K562 (cell line): ENCODE measurements at places on chromosomes 1 and 21. TPM values are rescaled to one million over a fixed set of nuclear protein-coding genes. Genes with fewer than 3 reads are reported as not detected.

GRCh38 chr1:180631194-180631765, 542 bp upstream of the XPR1 start:
- no peak for DNase-seq
- H3K4me1 ChIP-seq: peaks cover 5% of the 10 kb centered on the region; the same call in 1 of the 2 replicates
- H3K36me3 ChIP-seq: no peaks in the 10 kb centered on the region; the same call in 2 of the 3 replicates
- no peaks in the 10 kb centered on the region for H3K27me3 ChIP-seq

GRCh38 chr1:222788402-222789156, 26.3 kb upstream of the DISP1 start:
- DNase-seq: no peak
- no peaks in the 10 kb centered on the region for H3K36me3 ChIP-seq
- no peaks in the 10 kb centered on the region for H3K4me1 ChIP-seq
- H3K27ac ChIP-seq: no peak overlapping the region

GRCh38 chr1:245685111-245685810, 530.5 kb downstream of the KIF26B start:
- no peak overlapping the region for H3K27ac ChIP-seq
- no peak overlapping the region for H3K4me3 ChIP-seq
- no peak for DNase-seq
- H3K4me1 ChIP-seq: no peaks in the 10 kb centered on the region
- H3K36me3 ChIP-seq: no peaks in the 10 kb centered on the region

DNA sequence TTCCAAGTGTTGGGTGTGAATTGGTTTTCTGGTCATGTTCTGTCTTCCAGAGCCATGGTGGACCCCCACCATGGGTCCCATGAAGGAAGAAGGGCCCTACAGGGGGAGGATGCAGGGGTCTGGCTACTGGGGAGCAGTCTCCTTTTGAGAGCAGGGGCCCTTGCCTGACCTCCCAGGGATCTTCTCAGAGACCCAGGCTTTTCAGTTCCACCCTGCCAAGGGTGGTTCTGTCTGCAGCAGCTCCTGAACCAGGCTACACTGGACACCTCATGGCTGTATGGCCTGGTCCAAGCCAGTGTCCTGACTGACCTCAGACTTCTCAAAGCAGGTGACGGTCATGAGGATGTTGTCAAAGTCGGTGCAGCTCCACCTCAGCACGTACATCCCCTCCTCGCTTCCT, 109.0 kb downstream of the JAK1 start:
- no peak for DNase-seq
- H3K4me3 ChIP-seq: no peak overlapping the region
- H3K36me3 ChIP-seq: peaks cover 78% of the 10 kb centered on the region
- peaks cover under 1% of the 10 kb centered on the region; the same call in 1 of the 3 replicates for H3K4me1 ChIP-seq

DNA sequence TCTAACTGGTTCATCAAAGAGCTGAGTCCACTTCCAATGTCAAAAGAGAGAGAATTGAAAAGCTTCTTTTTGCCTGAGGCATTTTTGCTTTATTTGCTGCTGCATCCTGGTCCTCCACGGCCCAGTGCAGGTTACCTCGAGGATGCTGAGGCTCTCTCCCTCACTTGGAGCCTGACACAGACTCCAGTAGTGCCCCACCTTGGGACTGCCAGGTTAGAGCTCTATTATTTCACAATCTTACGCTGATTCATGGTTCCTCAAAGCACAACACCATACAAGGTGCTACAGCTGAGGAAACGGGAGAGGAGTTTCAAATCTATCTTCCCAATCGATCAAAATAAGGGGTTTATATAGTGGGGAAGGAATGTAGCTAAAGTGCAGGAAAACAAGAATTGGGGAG, 13.6 kb upstream of the PLPPR4 start:
- no peaks in the 10 kb centered on the region for H3K4me1 ChIP-seq
- H3K27me3 ChIP-seq: no peaks in the 10 kb centered on the region
- no peaks in the 10 kb centered on the region for H3K36me3 ChIP-seq
- H3K4me3 ChIP-seq: no peak overlapping the region

DNA sequence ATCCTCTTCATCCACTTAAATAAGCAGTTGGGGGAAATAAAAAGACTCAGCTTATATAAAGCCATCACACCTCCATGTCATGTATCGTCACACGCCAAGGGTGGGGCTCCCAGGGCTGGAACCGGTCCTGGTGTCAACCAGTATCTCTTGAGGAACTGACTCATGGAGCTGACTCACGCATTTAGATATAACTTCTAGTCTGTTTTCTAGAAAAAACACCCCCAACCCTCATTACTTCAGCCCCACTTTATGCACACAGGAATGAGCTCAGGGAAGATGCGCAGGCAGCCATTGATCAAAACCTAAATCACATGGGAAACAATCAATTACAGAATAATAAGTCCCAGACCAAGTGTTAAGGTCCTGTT, 6.9 kb upstream of the IL22RA1 start:
- H3K27ac ChIP-seq: no peak overlapping the region; the same call in 2 of the 3 replicates
- H3K27me3 ChIP-seq: peaks cover 54% of the 10 kb centered on the region
- DNase-seq: peak; percentile 80
- no peaks in the 10 kb centered on the region for H3K36me3 ChIP-seq

DNA sequence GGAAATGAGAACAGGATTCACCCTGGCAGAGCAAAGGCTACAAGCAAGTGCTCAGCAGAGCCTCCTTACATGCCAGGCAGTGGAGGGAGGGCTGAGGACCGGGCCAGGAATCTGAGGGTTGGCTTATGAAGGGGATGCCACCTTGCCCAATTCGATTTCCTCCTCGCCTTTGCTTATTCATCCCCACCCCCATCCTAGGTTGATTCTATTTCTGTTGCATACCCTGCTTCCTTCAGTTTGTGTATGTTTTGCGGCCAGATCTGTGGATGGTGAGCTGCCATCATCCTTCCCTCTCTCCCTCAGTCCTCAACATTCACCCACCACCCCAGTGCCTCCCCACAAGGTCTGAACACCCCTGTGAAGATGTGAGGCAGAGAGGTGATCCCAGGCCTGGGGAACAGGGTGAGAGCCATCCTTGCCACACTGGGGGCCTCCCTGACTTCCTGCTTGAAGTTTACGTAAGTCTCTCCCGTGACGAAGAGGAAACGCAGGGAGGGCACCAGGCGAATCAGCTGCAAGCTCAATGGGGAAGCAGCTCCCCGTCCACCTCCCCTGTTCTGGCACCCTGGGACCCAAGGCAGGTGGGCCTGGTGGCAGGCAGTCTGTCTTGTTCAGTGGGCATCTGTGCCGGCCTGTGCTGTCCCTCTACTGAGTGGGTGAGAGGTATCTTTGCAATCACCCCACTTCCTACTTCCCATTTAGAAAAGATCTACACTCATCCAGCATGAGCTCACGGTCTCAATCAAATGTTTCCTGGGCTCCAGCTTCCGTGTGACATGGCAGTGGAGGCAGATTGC, 50.6 kb upstream of the CNTN2 start:
- H3K27ac ChIP-seq: no peak overlapping the region
- DNase-seq: no peak
- no peaks in the 10 kb centered on the region for H3K4me1 ChIP-seq
- no peak overlapping the region for H3K4me3 ChIP-seq
- peaks cover 91% of the 10 kb centered on the region for H3K27me3 ChIP-seq
- H3K36me3 ChIP-seq: no peaks in the 10 kb centered on the region

DNA sequence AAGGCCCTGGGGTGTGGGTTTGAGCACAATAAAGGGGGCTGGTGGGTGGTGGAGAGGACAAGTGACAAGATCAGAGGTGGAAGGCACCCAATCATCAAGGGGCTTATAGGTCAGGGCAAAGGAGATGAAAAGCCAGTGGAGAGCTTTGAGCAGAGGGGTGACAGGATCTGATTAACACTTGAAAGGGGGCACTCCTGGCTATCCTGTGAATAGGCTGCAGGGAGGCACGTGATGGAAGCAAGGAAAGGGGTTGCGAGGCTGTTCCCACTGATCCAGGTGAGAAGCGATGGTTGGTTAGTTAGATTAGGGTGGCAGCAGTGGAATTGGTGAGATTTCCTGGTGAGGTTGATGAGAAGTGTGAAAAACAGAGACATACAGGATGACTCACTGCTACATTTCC, 80.6 kb downstream of the WLS start:
- no peaks in the 10 kb centered on the region for H3K27me3 ChIP-seq
- no peak overlapping the region for H3K27ac ChIP-seq
- H3K36me3 ChIP-seq: no peaks in the 10 kb centered on the region
- H3K4me3 ChIP-seq: no peak overlapping the region
- H3K4me1 ChIP-seq: no peaks in the 10 kb centered on the region
- DNase-seq: no peak

GRCh38 chr1:47724432-47724999, 272.7 kb downstream of the TRABD2B start:
- H3K36me3 ChIP-seq: no peaks in the 10 kb centered on the region
- no peak for DNase-seq
- H3K4me3 ChIP-seq: no peak overlapping the region
- H3K27me3 ChIP-seq: peaks cover 19% of the 10 kb centered on the region

GRCh38 chr1:182917378-182917777, 35.6 kb downstream of the SHCBP1L start:
- no peaks in the 10 kb centered on the region for H3K36me3 ChIP-seq
- no peak for DNase-seq
- no peak overlapping the region for H3K4me3 ChIP-seq
- H3K27me3 ChIP-seq: peaks cover 4% of the 10 kb centered on the region; the same call in 1 of the 2 replicates

GRCh38 chr1:221302810-221303209, 423.6 kb downstream of the HLX start:
- no peaks in the 10 kb centered on the region for H3K27me3 ChIP-seq
- H3K4me3 ChIP-seq: no peak overlapping the region
- no peaks in the 10 kb centered on the region for H3K36me3 ChIP-seq
- no peak overlapping the region for H3K27ac ChIP-seq
- no peaks in the 10 kb centered on the region for H3K4me1 ChIP-seq

GRCh38 chr1:54863267-54863665, 23.7 kb downstream of the DHCR24 start:
- no peak for DNase-seq
- H3K4me1 ChIP-seq: peaks cover 21% of the 10 kb centered on the region
- H3K27me3 ChIP-seq: no peaks in the 10 kb centered on the region

The RABIF gene
- 11.0 and 12.3 TPM in 2 replicates for total RNA-seq

The ZNF695 gene
- 10.9 and 13.7 TPM in 2 replicates for total RNA-seq

The HES3 gene
- 0.27 TPM in 1 of 2 replicates, not detected in the other for total RNA-seq

The PAX7 gene
- not detected in 2 replicates for total RNA-seq

The TMPRSS15 gene
- 0.18 TPM in 1 of 2 replicates, not detected in the other for total RNA-seq

The FYB2 gene
- total RNA-seq: not detected in 2 replicates

The TRABD2B gene
- total RNA-seq: not detected in 2 replicates
